Ovary (tissue), 10 donors: ENCODE measurements at places on chromosomes 11 and 22. TPM values are rescaled to one million over a fixed set of nuclear protein-coding genes. Genes with fewer than 3 reads are reported as not detected.

GRCh38 chr11:82049199-82049598, 684.5 kb downstream of the FAM181B start:
- H3K27me3 ChIP-seq: no peaks in the 10 kb centered on the region
- no peaks in the 10 kb centered on the region for H3K4me1 ChIP-seq
- no peak overlapping the region for H3K4me3 ChIP-seq
- no peak overlapping the region for H3K27ac ChIP-seq

DNA sequence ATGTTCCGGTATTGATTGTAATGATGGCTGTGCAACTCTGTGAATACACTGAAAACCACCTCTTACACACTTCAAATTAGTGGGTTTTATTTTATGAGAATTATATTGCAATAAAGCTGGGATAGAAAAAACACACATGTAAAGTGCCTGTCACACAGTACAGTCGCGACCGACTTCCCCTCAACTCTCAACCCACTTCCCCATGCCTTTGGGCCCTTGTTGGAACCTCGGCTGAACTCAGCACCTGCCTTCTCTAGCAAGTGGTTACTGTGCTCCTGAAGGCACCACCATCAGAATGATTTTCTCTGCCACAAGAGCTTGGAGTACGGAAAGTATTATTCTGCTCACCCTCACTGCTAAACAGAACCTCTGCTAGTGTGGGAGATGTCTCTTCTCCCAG, 13.5 kb downstream of the KCNJ1 start:
- no peak for DNase-seq
- no peaks in the 10 kb centered on the region for H3K27me3 ChIP-seq
- no peak overlapping the region for H3K4me3 ChIP-seq
- H3K36me3 ChIP-seq: no peaks in the 10 kb centered on the region
- H3K4me1 ChIP-seq: no peaks in the 10 kb centered on the region

DNA sequence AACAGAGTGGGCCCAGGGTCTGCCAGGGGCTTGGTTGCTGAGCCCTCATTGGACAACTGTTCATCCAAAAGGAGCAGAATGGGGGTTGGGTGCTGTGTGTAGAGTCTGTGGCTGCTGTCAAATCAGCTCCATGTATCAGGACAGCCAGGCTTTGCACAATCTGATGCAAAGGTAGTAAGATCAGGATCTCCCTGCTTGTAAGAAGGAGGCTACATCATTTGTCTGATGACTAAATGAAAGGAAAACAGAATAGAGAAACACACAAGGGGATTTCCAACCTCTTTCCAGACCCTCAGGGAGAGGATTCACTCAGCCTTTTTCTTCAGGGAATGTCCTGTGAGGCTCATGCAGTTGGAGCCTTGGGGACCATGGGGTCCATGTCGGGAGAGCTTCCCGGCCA, 7.2 kb downstream of the MICAL2 start:
- no peaks in the 10 kb centered on the region for H3K27me3 ChIP-seq
- no peak overlapping the region for H3K27ac ChIP-seq
- no peak for DNase-seq
- no peaks in the 10 kb centered on the region for H3K36me3 ChIP-seq

- H3K27ac ChIP-seq: no peak overlapping the region
- no peak for DNase-seq
- H3K4me3 ChIP-seq: no peak overlapping the region
- H3K4me1 ChIP-seq: no peaks in the 10 kb centered on the region
Measured at GRCh38 chr11:92397221-92397755, 172.7 kb downstream of the FAT3 start.

GRCh38 chr11:6240781-6241180, 1.9 kb downstream of the CNGA4 start:
- no peak overlapping the region for H3K4me3 ChIP-seq
- no peaks in the 10 kb centered on the region for H3K36me3 ChIP-seq
- DNase-seq: no peak
- H3K27me3 ChIP-seq: no peaks in the 10 kb centered on the region
- H3K4me1 ChIP-seq: no peaks in the 10 kb centered on the region
- H3K27ac ChIP-seq: no peak overlapping the region

GRCh38 chr11:84173078-84173477, 886.9 kb upstream of the CCDC90B start:
- no peak overlapping the region for H3K27ac ChIP-seq
- DNase-seq: no peak
- no peaks in the 10 kb centered on the region for H3K4me1 ChIP-seq

- peak overlapping the region; percentile 5 for H3K4me3 ChIP-seq
- no peaks in the 10 kb centered on the region for H3K4me1 ChIP-seq
- no peak for DNase-seq
- H3K36me3 ChIP-seq: no peaks in the 10 kb centered on the region
- no peak overlapping the region for H3K27ac ChIP-seq
- no peaks in the 10 kb centered on the region for H3K27me3 ChIP-seq
Measured at GRCh38 chr11:35144136-35144741, 5.3 kb downstream of the CD44 start.

DNA sequence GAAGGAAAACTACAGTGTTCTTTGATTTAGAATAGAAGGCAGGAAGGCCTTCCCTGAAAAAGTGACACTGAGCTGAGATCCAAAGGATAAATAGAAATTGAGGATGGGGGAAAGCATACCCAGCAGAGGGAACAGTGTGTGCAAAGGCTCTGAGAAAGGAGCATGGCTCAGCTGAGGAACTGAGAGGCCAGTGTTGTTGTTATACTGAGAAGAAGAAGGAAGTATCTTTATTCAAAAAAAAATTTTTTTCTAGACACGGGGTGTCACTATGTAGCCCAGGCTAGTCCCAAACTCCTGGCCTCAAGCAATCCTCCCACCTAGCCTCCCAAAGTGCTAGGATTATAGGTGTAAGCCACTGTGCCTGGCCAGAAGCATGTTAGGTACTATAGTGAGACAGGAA, 3.5 kb upstream of the PIK3C2A start:
- no peaks in the 10 kb centered on the region for H3K27me3 ChIP-seq
- no peaks in the 10 kb centered on the region for H3K36me3 ChIP-seq
- DNase-seq: no peak
- H3K4me1 ChIP-seq: peaks cover 2% of the 10 kb centered on the region

DNA sequence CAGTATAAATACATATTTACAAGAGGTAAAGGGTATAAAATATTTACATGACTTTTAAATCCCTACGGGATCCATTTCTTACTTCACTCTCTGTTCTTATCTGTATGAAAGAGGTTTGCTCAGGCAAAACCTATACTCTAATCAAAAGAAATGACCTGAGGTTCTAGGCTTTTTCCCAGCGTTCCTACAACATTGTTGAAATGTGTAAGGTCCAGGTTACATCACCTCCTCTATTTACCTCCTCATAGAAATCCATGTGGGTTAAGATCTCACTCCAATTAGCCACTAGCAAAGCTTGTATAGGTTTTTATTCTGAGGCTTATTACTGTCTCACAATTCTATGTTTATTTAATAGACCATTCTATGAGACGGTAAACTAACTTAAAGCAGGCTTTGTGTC, 12.0 kb upstream of the OR51L1 start:
- no peak overlapping the region for H3K27ac ChIP-seq
- H3K27me3 ChIP-seq: no peaks in the 10 kb centered on the region
- H3K4me1 ChIP-seq: no peaks in the 10 kb centered on the region
- H3K36me3 ChIP-seq: no peaks in the 10 kb centered on the region
- no peak for DNase-seq

- H3K27ac ChIP-seq: no peak overlapping the region
- H3K36me3 ChIP-seq: no peaks in the 10 kb centered on the region
- no peaks in the 10 kb centered on the region for H3K27me3 ChIP-seq
- DNase-seq: no peak
Measured at GRCh38 chr11:2530855-2531200, 86.0 kb downstream of the KCNQ1 start.

GRCh38 chr22:26847816-26848215, 190.4 kb downstream of the MIAT start:
- H3K27ac ChIP-seq: no peak overlapping the region
- no peak for DNase-seq
- no peaks in the 10 kb centered on the region for H3K27me3 ChIP-seq

GRCh38 chr11:68043029-68043348, 4.2 kb downstream of the TCIRG1 start:
- peaks cover 10% of the 10 kb centered on the region for H3K4me1 ChIP-seq
- DNase-seq: no peak
- H3K36me3 ChIP-seq: no peaks in the 10 kb centered on the region
- H3K27me3 ChIP-seq: no peaks in the 10 kb centered on the region

Gene NAALADL1
- polyA plus RNA-seq: 33.2 TPM

Gene SEPTIN3
- 0.78 TPM for polyA plus RNA-seq

Gene MRPL21
- 64.0 TPM for polyA plus RNA-seq

Gene APOA4
- polyA plus RNA-seq: not detected

Gene OR8D1
- not detected for polyA plus RNA-seq

Gene OR52N4
- polyA plus RNA-seq: 0.39 TPM
